NCI-H2081 treated with DMSO at 0.1 percent for 48 hours (cell line): ENCODE measurements at places on chromosomes 1 and 21.

GRCh38 chr1:243508303-243508713 lies 252.5 kb downstream of the SDCCAG8 start:
- no peak for DNase-seq

DNA sequence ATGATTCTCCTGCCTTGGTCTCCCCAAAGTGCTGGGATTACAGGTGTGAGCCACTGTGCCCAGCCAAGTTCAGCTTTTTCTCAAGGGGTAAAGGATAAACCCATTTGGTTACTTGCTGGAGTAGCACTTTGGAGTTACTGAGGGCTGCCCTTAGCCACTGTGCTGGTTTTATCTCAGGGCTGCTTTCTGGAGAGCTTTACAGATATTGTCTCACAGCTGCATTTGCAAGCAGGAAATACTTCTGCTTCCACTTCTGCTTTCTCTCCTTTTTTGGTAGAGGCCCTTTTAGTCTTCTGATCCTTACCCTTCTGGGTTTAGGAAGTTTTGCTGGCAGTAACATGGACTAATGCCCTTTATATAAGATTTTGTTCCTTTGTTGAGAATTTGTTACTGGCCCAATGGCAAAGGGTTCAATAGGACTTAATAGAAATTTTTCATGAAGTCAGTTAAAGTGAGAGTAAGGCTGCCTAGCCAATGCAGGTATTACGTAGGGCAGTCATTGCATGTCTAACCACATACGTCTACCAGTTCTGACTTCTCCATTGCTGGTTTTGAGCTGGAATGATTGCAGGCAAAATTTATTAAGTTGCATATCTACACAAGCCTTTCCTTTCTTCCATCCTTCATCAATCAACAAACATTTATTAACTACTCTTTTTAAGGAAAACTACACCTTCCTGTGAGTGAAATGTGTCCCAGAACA lies 24.4 kb downstream of the CAP1 start:
- no peak for DNase-seq

GRCh38 chr1:224647449-224647848 lies 31.3 kb downstream of the CNIH3 start:
- no peak for DNase-seq

GRCh38 chr1:155940993-155941844 lies at the start of gene RXFP4:
RXFP4 (plus strand) TSS chr1:155941638; CDS start chr1:155941710, 72 bp downstream.
- no peak for DNase-seq

DNA sequence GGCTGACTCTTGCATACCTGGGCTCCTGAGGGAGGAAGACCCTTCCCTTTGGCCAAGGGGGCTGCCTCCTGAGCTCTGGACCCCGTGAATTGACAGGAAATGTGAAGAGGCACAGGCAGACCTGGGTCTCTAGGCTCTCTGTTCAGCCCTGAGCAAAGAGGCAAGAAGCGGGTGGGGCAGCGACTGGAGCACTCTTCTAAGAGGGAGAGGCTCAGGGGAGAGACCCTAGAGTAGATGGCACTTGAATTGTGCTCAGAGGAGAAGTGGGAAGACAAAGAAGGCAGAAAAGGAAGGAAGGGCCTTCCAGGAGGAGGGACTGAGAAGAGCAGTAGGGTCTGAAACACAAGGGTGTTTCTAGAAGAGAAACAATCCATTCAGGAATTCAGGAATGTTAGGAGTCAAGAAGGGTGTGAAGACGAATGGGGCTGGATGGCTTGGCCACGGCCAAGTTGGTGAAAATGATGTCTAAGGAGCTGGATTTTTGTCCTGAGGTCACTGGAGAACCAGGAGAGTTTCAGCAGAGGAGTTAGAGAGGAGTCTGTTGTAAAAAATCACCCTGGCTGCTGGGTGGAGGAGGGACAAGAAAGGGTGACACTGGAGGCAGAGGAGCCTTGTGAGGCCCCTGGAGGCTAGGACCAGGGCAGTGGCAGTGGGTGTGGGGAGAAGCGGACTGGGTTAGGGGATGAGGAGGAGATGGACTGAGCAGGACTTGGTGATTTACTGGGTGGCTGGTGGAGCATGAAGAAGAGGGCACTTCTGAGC lies 5.3 kb downstream of the TIE1 start:
- DNase-seq, result no peak

- no peak for DNase-seq
Measured at GRCh38 chr1:44847845-44848244, 4.8 kb upstream of the PTCH2 start.

DNA sequence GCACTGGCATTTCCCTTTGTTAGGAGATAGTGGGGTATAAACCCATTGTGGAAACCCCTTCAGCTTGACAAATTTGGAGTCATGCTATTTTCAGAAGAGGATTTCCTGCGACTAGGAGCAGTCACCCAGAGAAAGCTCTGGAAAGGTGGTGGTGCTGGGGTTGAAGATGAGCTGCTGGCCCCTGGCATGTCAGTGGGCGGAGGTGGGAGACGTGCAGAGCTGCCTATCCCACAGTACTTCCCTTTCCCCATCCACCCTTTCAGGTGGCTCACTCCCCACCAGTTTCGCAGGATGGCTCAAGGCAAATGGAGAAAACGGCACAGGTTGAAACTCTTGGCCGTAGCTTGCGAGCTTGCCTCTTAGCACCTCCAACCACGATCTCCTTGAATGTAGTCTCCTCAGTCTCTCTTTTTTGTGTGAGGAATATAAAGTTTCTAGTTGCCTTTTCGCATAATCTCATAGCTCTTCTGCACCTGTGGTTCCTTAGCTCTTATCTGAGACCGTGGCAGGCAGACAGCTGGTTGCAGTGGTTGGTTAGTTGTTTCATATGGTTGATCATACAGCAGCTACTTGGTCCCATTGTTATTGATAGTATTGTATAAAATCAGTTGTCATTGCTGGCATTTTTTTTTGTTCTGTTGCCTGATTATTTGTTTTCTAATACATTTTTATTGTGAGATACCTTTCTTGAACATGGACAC lies 48.2 kb downstream of the ADARB1 start:
- no peak for DNase-seq

DNA sequence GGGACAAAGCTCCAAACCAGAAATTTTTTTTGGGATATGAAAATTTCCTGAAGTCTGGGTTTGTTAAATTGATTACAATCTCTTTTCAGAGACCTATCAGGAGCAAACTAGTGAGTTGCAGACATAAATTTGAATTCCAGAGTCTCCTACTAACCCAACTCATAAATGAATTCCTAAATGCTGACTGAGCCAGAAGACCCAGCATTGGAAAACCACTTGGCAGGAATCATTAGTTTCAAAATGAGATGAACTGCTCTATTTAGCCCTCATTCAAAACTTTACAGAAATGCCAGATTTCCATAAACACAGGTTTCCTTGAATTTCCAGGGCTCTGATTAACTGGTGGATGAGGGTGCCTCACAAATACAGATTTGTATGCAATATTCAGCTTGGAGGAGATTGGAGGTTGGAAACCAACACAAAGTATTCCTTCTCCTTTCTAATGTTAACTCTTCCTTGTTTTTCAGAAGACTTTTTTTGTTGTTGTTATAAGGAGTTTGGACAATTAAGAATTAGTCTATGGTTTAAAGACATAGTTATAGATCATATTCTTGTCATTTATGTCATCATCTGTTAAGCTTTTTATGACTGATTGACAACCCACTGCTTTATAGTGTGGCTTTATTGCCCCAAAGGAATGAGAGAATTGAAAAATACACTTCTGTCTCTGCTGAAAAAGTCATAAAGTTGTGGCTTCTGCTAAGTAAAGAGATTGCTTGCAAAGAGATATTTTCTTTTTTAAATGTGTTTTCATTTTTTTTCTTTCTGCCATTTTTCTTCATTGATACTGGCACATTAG lies 222.8 kb downstream of the HLX start:
- no peak for DNase-seq

GRCh38 chr1:223332997-223333396 lies 31.0 kb downstream of the SUSD4 start:
- DNase-seq, result no peak

DNA sequence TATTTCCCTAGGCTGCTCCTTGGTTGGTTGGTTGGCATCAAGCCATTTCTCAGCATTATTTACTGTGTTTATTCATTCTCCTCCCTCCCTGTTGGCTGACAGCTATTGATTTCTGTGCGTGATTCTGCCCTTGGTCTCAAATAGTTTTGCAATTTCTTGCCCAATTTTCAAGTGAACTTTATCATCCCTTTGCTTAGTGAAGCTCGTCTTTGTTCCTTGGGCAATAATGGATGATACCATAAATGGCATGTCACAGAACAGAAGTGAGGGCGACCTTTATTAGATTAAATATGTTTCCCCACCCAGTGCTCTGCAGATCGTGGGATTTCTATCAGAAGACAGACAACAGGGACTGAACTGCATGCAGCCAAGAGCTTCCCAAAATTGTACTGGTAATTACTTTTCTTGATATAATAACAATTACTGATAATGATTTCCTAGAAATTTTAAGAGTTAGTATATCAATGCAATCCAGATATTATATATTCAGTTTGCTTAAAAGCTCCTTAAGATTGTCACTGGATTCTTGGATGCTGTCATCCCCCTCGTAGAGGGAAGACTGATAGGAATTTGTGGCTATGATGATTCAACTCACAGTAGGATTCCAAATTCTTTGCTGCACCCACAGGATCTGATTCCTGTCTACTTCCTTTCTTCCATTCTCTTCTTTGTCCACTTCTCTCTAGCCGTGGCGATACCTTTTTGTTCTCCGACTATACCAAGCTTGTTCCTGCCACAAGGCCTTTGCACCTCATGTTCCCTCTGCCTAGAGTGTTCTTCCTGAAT lies 122.1 kb upstream of the KAZN start:
- DNase-seq, result no peak

DNA sequence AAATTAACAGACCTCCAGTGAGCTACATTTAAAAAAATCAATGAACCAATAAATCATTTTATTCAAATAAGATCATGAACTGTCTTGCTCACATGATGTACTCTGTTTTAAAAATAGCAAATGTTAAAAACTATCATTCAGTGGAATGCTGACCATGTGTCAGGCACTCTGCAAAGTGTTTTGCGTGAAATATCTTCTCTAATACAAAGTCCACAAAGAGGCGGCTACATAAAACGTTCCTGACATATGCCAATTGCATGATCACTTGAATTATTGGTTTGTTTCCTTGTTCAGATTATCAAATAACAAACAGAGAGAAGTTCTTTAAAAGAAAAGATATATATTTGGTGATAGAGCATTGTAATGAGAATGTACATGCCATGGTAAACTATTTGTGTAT lies 10.7 kb downstream of the FMO2 start:
- DNase-seq, result no peak

- no peak for DNase-seq
Measured at GRCh38 chr1:116811321-116811720, 57.1 kb downstream of the CD2 start.

GRCh38 chr21:36749935-36750575 lies 51.1 kb downstream of the SIM2 start:
- no peak for DNase-seq

DNA sequence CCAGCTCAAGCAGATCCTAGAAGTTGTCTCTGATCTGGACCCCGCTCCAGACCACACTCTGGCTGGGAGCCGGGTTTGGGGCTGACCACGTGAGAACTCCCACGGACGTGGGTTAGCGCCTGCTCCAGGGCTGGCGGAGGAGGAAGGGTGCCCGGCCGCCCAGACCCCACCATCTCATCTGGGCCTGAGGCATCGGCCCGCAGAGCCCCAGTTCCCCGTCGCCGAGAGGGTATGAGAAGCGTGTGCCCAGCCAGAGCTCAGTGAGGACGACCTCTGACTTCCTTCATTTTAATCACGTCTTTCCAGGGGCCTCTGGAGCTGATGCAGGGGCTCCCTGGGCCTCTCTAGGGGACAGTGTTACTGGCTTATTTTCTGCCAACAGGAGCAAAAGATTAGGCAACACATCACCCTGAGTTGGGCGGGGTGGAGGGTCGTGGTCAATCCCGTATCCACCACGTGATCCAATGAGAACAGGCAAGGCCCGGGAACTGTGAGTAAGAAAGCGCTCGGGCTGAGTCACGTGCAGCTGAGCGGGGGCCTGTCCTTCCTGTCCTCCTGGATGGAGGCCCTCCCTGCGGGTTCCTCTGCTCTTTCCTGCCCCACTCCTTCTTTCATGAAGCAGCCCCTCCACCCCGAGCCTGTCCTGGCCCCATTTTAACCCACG lies 81.1 kb downstream of the SIK1 start:
- DNase-seq, result no peak
